ENCODE measurements at places on chromosomes 3 and 15.

DNA sequence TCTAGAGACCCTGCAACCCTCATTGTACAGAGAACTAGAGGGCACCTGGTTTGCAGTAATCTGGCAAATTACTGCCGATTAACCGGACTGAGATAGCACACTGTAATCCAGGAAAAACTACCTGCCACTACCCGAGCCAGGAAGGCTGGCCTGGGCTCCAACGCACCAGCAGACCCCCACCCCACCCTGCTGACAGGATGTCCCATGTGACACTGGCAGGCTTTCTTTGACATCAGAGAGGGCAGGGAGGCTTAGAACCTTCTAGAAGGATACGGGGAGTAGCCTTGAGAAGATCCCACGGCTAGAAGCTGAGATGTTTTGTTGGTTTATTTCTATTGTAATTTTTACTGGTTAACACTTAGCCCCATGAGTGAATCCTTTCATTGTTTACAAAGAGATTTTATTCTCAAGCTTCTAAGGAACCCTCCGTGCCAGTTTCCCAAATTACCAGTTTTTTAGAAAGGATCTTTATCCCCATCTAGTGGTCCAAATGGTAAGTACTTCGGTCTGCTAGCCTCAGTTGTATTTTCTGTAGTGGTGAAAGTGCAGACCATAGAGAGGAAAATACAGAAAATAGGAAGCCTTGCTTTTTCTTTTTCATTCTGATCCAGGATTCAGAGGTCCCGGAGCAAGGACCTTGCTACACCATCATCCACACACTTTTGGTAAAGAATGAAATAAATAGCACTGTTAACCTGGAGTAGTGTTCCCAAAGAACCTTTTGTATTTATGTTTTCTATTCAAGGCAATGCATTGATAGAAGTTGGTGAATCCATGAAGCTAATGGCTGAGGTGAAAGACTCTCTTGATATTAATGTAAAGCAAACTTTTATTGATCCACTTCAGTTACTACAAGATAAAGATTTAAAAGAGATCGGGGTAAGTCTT is 81.9 kb upstream of the ADAMTSL3 start:
- no peak for DNase-seq

GRCh38 chr3:113279686-113280085 is 68.3 kb downstream of the BOC start:
- no peak for DNase-seq

- no peak for DNase-seq
These were observed 268.9 kb downstream of the GABRB3 start for GRCh38 chr15:26504009-26504408.

GRCh38 chr15:48556159-48556897 is 89.2 kb downstream of the FBN1 start:
- no peak for DNase-seq

GRCh38 chr15:80785335-80785734 is 6.2 kb downstream of the CEMIP start:
- DNase-seq: no peak

GRCh38 chr3:141326123-141326522 is 42.2 kb upstream of the ZBTB38 start:
- DNase-seq: no peak

DNA sequence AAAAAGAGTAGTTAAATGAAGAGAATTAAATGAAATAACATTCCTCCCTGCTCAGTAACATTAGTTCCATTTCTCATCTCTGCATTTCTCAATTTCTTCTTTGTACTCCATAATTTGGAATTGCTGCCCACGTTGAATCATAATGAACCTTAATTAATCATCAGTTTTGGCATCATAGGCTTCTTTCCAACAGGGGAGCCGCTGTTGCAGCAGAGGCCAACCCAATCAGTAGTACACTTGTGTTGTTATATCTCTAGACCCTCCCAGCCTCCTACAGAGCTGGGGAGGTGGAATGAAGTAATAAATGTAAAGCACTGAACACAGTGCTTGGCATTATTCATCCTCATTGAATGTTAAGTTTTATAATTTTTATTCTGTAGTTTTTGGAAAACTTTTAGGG is 240.7 kb downstream of the CHST2 start:
- no peak for DNase-seq

GRCh38 chr3:114408736-114409670 is 115.2 kb downstream of the TIGIT start:
- DNase-seq: no peak

- no peak for DNase-seq
These were observed 907 bp downstream of the TATDN2 start for GRCh38 chr3:10248984-10249748.

DNA sequence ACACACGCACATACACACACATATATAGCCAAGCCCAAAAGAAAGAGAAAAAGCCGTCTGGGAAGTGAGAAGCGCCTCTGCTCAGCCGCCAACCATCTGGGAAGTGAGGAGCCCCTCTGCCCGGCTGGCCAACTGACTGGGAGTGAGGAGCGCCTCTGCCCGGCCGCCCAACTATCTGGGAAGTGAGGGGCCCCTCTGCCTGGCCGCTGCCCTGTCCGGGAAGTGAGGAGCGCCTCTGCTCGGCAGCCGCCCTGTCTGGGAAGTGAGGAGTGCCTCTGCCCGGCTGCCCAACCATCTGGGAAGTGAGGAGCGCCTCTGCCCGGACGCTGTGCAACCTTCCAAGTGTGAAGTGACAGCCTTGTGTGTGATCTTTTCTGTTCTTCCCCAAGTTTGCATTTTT is 49.2 kb downstream of the FHIT start:
- no peak for DNase-seq

DNA sequence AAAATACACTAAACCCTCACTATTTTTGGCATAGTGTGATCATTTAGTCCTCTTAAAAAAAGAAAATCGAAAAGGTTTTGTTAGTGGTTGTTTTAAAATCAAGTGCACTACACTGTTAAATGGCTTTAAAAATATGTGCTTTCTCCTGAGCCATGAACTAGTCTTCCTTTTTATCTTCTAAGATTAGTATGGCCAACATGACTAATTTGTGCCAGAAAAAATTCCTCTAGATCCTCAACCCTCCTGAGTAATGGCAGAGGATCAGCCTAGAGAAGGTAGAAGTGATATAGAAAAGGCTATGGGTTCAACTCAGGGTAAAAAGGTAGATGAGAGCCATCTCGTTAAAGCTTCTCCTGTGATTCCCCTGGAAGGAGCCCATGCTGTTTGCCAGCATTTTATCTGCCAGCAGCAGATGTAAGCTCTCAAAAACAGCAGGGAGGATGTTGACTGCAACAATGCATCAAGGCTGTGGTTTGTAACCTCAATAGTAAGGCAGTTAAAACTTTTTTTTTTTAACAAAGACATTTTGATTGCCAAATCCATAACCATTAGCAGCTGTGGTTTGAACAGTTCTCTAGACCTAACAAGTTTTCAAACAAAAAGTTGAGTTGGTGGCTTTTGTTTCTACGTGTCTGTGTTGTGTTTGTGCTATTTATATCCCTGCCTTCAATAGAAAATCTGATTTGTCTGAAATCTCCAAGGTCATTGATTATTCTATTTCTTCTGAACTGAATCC is 30.2 kb upstream of the ZNF609 start:
- peak; percentile 71 for DNase-seq

- DNase-seq: no peak
These were observed 17.7 kb downstream of the USF3 start for GRCh38 chr3:113678773-113679172.

DNA sequence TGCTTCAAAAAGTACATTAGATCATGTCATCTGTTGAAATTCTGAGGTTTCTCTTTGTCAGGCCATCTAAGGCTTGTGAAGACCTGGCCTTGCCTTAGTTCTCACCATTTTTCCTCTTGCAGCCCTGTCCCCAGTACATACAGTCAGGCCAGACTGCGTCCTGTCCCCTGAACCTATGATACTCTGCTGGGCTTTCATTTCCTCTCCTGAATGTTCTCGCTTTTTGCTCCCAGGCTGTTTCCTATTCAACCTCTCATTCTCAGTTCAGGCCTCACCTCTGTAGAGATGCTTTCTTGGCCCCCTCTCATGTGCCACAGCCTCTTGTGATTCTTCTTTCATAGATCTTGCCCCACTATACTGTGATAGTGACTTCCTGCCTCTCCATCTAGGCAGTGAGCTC is 648.8 kb upstream of the KCNMB2 start:
- no peak for DNase-seq

DNA sequence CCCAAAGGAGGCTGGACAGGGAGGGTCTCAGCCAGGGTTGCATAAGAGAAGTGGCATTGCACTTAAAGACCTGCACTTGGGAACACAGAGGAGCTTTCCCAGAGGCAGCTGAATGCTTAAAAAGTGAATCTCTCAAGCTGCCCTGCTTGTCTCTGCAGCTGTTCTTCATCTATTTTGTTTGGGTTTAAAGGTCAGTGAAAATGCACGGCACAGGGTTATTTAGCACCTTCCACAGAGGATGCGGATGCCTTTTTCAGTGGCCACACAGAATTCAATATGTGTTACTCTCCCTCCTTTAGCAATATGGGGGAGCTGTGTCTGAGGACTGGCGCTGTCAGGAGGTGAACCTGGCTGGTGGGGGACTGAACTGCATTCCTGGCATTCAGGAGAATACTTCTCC is 22.7 kb upstream of the CTNNB1 start:
- no peak for DNase-seq

DNA sequence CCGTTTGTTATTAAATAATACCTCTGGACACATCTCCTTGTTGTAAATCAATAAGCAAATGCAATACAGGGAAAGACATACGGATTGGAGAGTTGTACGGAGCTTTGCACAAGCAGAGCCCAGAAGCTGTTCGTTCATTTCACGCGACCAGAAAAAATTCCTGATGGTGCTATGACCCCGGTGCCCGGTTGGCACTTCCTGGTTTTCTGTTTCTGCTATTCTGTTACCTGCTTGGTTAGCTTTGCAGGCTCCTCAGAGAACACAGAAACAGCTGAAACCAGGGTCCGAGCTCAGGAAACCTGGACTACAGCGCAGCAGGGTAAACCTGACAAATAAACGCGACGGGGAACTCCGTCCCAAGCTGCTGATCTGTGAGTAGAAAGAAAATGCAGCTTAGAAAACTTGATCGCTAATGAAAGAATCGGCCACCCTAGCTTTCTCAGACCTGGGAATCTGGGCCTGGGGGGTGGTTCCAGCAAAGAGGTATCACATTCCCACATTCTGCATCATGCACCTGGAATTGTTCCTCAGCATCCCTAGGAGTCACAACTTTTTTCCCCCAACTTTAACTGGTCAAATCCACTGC is 845 bp downstream of the CNTN3 start:
- DNase-seq: no peak

GRCh38 chr15:31456354-31457060 is 129.9 kb downstream of the KLF13 start:
- DNase-seq: no peak

GRCh38 chr15:66008940-66009562 is 139.8 kb downstream of the RAB11A start:
- DNase-seq: no peak

GRCh38 chr3:160765211-160765610 is 9.2 kb downstream of the PPM1L start:
- DNase-seq: no peak

GRCh38 chr3:10772271-10773161 is 43.5 kb upstream of the SLC6A11 start:
- no peak for DNase-seq

GRCh38 chr15:78272776-78273175 is 8.4 kb downstream of the DNAJA4 start:
- DNase-seq: no peak

DNA sequence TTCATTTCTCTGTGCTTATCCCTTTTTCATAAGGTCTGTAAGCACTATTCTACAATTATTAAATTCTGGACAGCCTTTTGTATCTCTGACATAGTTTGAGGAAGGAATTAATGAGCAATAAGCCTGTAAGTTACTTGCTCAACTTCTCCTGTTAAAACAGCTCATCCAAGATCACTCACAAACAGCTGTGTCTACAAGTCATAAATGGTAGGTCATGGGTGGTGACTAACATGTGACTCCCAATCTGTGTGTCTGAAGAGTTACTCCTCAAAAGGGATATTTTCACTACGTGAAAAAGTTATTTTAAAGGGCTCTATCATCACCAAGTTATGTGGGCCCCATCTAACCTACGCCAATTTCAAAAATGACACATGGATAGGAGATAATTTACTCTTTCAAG is 145.2 kb upstream of the CBLB start:
- no peak for DNase-seq

DNA sequence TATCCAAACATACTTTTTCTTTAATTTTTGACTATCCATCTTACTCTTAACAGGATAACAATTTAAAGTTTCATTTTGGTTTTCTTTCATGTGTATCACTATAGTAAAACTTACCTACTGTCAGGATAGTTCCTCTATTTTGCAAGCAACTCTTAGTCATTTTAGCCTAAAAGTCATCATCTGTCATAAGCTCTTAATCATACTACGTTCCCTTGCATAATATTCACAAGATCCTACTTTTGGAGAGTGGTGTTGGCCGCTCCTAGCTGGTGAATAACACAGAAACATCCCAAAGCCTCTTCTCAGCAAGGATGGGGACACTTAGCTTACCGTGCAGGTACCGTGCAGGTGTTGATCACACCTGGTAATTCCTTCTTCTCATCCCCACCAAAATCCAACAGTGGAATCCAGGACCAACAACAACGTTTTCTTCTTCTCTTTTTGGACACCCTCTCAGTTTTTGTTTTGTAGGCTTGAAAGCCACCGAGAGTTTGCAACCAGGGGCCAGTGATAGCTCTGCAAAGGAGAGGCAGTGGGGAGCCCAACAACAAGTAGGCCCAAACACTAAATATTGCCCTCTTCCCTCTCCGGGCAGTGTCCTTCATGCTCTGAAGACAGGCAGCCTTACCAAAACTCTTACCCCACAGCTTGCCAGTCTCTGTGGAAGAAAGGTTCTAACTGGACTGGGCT is 433 bp downstream of the FILIP1L start:
- no peak for DNase-seq

GRCh38 chr3:97699889-97700288 is 64.7 kb upstream of the ARL6 start:
- DNase-seq: no peak

GRCh38 chr3:74575857-74576256 is 38.6 kb downstream of the CNTN3 start:
- no peak for DNase-seq

DNA sequence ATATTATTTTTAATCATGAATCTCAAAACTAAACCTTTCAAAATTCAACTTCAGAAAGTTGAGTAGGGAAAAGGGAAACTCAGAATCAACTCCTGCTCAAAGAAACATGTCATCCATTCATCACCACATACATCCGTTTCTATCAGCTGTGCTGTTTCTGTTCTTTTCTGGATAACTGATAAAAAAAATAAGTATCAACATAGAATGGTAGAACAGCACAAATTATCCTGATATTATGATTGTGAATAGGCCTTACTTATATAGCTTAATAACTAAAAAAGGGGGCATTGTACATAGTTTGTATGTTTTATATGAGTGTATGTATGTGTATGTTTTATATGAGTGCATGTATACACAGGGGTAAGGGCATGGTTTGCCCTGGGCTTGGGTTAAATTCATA is 3.1 kb downstream of the TM4SF1 start:
- no peak for DNase-seq

DNA sequence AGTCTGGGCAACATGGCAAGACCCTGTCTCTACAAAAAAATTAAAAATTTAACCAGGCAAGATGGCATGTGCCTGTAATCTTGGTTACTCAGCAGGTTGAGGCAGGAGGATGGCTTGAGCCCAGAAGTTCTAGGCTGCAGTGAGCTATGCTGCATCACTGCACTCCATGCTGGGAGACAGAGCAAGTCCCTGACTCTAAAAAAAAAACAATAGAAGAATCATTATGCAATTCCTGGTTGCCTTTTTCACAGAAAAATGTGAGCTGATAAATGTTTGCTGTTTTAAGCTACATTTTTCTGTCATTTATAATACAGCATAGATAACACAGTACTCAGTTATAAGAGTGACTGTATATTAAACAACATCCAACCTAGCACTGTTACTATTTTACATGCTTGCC is 148.8 kb downstream of the SCAPER start:
- no peak for DNase-seq

- DNase-seq: no peak
These were observed 579.5 kb downstream of the PDCD6IP start for GRCh38 chr3:34377961-34378360.

Measured in urinary bladder (tissue), 4 donors.